ENCODE measurements at places on chromosomes 3 and 15.

DNA sequence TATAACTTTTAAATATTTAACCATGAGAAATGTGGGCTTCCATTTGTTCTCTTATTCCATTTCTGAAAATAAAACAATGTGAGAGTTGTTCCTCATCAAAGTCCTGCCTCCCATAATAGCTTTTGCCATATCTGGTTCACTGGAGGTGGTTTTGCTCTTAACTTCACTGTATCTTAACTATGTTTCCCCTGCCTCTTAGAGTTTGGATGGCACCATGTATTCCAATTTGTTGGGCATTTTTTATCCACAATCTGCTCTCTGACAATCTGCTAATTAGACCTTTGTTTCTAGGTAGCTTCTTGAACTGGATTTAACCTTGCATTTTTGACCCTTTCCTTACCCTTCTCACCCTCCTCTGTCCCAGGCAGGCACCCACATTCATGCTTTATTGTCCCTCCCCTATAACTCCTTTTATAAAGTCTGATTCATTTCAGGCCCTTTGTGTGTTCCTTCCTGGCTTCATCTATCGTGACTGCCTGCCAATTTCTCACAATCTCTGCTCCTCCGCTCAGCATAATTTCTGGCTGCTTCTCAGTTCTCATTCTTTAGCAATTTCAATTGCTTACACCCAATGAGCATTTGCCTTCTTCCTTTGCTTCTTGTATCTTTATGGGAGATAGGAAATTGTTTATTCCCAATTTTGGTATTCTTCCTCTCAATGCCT, 144.2 kb upstream of the ARHGEF26 start:
- no peak for DNase-seq

DNA sequence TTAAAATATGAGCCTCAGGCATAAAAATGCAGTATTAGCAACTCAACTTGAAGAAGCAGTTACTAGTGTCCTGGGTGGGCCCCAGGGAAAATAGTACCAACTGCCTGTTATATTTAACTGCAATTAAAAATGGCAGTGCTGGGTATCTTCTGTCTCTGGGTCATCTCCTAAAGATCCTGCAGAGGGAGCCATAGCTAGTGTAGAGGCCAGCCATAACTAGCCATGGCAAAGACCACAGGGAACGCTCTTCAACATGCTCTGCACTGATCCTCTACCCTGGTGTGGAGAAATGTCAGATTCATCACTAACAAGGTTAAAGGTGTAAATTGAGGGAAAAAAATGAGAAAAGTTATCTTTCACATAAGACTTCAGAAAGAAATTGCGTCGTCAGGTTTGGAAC, 181.3 kb downstream of the SNRPN start:
- DNase-seq: no peak

DNA sequence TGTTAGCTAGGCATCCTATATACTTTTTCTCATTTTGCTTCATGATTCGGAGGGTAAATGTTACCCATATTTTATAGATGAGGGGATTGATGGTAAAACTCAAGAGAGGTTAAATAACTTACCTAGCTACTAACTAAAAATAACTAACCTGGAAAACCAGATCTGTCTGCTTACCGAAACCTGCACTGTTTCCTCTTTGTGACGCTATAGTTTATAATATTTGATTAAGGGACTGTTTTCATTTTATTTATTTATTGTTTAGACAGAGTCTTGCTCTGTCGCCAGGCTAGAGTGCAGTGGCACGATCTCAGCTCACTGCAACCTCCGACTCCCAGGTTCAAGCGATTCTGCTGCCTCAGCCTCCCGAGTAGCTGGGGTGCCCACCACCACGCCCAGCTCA, 55.9 kb downstream of the MAP6D1 start:
- DNase-seq: no peak

- no peak for DNase-seq
Observed at GRCh38 chr15:41583795-41584194, 24.8 kb downstream of the TYRO3 start.

GRCh38 chr3:18892756-18893155, 255.6 kb upstream of the KCNH8 start:
- DNase-seq: no peak

GRCh38 chr3:37210230-37210629, 35.8 kb upstream of the LRRFIP2 start:
- DNase-seq: no peak

DNA sequence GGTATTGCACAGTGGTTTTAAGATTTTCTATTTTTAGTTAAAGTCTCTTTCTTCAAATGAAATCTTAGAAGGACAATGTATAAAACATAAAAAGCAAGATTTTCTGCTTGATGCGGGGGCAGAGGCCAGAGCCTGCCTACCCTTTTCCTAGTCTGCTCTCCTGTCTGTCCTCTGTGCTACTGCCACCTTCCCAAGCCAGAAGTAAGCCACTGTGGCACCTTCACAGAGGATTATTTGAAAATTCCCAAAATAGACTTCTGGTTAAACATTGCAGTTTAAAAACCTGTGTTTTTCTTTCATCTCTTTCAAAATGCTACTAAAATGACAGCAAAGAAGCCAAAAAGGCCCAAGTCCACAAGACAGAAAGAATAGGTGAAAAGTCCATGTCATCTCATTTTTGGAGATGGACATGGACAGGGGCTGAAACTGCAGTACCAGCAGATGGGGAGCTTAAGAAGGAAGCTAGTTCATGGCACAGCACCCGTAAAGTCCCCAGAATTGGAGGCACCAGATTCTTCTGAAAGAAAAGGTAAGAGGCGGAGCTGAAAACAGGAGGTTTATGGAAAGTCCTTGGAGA, 37.0 kb downstream of the PAQR9 start:
- DNase-seq: no peak

DNA sequence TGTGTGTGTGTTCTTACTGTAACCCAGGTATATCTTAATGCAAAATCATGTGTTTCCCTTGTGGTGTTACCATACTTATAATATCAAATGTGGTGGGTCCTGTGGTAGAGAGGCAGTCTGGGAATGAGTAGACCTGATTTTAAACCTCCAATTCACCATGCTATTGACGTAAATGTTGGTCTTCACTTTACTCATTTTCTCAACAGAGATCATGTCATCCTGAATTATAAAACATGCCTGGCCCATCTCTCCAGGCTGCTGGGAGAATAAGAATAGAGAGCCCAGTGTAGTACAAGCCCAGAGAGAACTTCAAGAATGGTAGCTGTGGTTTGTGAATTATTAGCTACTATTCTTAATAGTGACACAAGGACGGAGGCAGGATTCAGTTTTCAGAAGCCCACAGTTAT, 88.1 kb downstream of the MBNL1 start:
- DNase-seq: no peak

DNA sequence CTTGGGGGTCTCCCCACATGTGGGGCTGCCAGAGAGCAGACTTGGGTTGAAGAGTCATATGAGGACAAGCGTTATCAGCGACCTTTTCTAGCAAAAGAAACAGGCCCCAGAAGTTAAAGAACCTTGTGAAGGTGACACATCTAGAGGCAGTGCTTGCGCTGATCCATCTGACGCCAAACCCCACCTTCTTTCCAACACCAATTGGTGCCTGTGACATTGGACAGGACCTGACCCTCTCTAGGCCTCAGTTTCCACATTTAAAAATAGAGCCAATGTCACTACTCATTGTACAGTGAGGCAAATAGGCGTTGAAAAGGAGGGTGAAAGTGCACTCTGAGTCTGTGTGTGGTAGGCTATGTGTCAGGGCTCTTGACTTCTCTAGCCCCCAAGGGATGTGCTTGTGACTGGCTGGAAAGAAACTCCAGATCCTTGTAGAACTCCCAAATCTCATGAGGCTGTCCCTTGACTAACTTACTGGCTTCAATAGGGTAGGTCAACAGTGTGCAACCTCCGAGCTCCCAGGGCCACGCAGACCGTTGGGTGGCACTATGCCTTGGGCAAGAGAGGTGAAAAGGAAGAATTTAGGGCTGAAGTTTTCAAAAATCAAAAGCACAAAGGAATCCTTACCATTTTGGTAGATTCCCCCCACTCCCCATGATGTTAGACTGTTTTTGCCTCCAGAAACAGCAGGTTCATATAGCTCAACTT, 666 bp upstream of the FAM219B start:
- no peak for DNase-seq

- no peak for DNase-seq
Observed at GRCh38 chr15:69522361-69522760, 69.7 kb downstream of the RPLP1 start.

DNA sequence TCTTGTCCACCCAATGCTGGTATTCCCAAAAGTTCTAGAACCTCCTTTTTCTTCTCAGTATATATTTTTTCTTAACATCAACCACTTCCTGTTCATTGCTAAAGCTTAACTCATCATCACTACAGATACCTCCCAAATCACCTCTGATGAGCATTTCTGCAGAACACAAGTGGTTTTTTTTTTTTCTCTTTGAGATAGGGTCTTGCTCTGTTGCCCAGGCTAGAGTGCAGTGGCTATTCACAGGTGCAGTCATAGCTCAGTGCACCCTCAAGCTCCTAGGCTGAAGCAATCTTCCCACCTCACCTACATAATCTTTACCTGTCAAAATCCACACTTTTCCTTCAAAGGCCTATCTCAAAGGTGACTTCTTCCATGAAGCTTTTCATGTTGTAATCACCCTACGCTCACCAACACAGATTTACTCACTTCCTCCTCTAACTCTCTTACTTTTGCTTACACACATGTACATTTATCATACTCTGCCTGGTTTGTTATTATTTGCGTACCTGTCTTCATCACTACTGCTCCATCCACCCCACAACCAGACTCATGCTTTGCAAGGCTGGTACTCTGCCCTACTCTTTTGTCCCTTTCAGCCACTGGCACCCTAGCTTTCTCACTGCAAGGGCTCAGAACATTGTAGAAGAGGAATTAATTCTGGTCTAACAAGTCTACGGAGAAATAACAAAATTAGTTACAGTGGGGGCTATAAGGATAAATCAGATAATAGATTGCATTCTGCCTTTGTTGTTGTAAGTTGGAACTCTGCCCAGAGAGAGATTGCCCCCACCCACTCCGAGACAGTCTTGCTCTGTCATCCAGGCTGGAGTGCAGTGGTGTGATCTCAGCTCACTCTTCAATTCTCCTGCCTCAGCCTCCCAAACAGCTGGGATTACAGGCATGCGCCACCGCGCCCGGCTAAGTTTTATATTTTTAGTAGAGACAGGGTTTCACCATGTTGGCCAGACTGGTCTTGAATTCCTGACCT, 27.5 kb downstream of the HERC1 start:
- DNase-seq: no peak

DNA sequence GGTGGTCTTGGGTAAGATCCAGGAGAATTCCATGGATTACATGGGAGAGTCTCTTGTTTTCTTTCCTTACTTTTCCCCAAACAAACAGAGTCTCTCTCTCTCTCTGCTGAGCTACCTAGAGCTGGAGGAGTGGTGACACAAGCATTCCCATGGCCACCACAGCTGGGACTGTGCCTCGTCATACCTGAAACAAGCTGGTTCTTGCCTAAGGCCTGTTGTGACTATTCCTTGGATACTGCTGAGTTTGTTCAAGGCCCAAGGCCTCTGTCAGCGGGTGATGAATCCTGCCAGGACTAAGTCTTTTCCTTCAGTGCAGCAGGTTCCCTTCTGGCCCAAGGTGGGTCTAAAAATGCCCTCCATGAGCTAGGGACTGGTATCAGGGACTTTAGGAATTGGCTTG, 378.1 kb upstream of the ZNF385D start:
- DNase-seq: no peak

DNA sequence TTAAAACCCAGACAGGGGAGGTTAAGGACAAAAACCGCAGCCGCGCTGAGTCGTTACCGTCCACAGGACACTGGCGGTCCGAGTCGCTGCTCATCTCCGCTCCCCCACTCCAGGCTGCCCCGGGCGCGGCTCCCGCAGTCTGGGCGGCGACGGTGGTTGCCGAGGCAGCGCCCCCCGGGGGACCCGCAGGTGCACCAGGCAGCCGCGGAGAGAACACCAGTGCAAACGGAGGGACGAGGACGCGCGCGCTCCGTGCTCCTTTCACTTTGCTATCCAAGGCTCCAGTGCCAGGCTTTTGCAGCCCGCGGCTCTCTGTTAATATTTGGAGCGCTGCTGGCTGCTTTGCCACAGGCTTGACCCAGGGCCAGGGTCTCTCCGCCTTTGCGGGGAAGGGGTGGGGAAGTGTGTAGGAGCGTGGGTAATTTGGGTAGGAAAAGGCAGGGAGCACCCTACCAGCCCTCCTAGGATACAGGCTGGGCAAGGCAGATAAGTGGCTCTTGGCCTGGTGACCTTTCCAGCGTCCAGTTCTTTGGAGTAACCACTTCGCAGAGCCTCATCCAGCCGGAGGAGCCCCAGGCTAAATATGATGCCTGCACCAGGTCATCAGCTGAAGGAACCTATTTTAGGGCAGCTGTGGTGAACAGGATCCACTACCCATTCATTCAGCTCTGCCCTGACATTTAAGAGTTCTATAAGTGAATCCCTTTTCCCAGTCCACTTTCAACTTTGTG, at the start of gene GADL1:
TSS of gene GADL1 (minus strand) at position 141 of the 731 bp plus-strand sequence. CDS start at position 94, 47 bp downstream.
- DNase-seq: no peak

- no peak for DNase-seq
Observed at GRCh38 chr3:60355825-60356224, 895.4 kb downstream of the FHIT start.

DNA sequence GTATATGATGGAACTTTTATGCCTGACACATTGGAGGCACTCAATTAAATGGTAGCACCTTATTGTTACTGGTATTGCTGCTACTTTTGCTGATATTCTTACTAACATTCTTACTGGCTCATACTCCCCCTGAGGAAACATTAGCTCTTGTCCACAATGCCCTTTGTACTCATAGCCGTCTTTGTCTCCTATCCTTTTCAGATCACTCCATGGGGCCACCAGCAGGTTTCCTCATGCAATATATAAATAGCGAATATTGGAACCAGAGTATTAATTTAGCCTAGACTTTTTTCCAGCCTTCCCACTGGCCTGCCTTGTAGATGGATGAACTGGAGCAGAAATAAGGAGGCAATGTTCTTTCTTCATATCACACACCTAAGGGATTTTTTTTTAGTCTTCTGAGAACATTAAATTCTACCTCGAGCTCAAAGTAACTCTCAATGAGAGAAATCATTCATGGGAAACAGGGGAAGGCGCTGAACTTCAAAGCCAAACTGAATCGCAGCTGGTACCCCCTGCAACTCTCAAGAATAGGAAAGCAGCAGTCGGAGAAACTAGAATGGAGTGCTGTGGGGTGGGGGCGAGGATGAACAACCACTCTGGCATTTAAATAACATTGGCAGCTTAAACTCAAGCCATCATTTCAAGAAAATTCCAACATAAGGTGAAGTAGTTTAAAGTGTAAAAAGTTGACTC, 300.3 kb downstream of the TAFA4 start:
- no peak for DNase-seq

GRCh38 chr15:38300395-38300794, 47.8 kb downstream of the SPRED1 start:
- no peak for DNase-seq

DNA sequence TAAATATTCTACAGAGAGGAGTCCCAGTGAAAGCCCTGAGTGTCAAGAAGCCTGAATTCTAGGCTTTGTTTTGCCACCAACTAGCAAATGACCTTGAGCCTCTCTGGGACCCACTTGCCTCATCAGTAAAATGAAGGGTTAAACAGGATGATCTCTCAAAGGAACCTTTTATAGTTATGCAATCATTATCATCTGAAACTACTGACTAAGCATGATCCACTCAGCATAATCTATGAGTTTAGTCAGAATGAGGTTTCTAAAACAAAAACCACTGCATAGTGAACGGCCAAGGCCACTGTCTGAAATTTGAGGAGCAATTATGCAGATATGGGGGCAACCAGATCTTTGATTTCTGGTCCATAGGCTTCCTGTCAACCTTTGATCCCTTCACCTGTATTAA, 319.0 kb downstream of the MECOM start:
- DNase-seq: no peak

Measured in activated B cell treated with CpG ODN at 0.5 μM for 24 hours (primary cell).